Sigmoid colon (tissue), 7 donors: ENCODE measurements at places on chromosomes 1 and 21. TPM values are rescaled to one million over a fixed set of nuclear protein-coding genes. Genes with fewer than 3 reads are reported as not detected.

DNA sequence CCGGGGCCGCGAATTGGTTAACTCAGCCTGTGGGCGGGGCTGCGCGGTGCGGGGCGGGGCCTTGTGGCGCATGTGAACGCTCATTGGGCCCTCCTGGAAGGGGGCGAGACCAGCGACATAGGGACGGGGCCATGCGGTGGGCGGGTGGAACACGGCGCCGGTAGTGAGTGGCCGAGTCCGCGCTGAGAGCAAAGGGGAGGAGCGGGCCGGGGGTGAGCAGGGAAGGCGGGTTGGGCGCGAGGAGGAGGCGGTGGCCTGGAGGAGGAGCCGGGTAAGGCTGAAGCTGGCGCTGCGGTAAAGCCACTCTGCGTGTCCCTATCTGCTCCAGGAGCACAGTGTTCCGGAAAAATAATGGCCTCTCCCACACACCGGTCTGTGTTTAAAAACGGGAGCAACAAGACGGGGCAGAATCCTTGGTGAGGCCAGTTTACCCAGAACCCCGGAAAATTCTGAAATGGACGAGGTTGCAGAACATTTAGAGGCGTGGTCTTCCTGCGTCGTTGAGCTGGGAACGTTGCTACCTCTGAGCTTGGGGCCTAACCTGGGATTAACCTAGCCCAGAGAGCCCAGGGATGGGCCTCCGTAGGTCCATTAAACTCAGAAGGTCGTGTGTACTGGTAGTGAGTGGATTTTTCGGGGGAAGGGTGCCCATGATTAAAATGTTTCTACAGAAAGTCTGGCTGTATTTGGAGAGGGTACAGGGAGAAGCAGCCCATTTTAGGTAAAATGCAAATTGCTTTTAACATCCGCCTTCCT lies 532 bp upstream of the CTNNBIP1 start:
- peak; percentile 100 for DNase-seq

- DNase-seq, result no peak
Measured at GRCh38 chr21:36246080-36246631, 73.8 kb upstream of the MORC3 start.

- DNase-seq, result no peak
Measured at GRCh38 chr1:191582169-191582568, 576.1 kb upstream of the RGS18 start.

- DNase-seq, result no peak
Measured at GRCh38 chr1:9872430-9873165, 37.5 kb downstream of the CTNNBIP1 start.

- no peak for DNase-seq
Measured at GRCh38 chr1:99788896-99789295, 22.5 kb upstream of the FRRS1 start.

- no peak for DNase-seq
Measured at GRCh38 chr1:13510499-13510898, 3.3 kb downstream of the LRRC38 start.

DNA sequence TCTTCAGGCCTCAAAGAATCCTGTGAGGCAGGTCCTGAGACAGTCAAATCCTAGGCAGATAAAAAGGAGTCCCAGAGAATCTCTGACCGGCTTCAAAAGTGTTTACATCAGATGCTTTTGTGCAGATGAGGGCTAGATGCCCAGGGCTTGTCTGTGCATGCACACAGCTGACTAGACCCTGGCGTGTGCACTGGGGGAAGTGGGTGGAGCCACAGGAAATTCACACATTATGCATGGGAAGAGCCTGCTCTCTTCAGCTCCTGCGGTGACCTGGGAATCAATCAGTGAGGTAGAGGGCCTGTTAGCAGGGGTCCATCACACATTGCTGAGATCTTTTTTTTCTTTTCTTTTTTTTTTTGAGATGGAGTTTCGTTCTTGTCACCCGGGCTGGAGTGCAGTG lies 36.6 kb upstream of the NHLH2 start:
- no peak for DNase-seq

DNA sequence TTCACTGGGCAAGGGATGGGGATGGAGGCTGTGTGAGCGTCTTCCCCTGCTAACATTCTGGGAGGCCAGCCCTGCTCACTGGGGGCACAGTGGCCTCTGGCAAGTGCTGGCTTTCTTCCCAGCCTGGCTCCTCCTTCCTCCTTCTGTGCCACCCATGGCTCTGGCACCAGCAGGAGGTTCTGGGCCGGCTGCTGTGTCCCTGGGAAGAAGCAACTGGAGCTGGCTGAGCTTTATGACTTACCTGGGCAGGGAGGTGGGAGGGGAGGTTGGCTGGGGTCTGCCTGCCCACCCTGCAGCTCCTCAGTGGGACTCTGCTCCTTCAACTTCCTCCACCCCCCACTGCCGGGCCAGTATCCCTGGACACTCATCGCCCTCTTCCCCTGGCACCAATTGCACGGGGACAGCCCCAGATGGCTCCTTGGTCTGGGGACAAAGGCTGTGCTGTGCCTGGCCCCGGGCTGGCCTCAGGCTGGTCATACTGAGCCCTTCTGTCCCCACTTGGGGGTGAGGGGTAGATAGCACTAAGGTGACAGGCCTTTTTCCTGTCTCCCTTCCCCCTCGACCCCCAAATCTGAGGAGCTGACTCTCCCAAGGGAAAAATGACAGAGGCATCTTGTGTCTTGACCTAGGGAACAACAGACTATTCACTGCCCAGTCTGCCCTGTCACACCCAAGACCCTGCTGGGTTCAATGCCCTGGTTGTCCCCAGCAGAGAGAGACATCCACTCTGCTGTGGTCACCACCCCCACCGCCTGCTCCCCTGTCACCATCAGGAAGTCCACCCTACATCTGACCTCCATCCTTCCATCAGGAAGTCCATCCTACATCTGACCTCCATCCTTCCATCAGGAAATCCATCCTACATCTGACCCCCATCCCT lies 14.4 kb downstream of the CDK18 start:
- DNase-seq, result no peak

DNA sequence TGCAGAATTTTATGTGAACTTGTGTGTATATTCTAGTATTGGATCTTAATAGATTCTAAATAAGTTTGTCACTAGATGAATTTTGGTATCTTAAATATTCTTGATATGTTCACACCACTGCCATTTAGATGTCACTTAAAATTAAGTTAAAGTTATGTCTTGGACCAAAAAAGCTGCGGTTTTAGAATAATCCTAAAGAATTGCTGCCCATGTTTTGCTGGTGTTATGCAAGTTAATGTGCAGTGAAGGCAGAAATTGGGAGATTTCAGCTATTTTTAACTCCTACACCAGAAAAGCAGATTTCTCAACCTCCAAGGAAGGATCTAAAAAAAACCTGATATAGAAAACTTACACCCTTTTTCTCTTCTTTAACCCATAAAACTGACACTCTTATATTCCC lies 757 bp downstream of the ACADM start:
- DNase-seq, result no peak

DNA sequence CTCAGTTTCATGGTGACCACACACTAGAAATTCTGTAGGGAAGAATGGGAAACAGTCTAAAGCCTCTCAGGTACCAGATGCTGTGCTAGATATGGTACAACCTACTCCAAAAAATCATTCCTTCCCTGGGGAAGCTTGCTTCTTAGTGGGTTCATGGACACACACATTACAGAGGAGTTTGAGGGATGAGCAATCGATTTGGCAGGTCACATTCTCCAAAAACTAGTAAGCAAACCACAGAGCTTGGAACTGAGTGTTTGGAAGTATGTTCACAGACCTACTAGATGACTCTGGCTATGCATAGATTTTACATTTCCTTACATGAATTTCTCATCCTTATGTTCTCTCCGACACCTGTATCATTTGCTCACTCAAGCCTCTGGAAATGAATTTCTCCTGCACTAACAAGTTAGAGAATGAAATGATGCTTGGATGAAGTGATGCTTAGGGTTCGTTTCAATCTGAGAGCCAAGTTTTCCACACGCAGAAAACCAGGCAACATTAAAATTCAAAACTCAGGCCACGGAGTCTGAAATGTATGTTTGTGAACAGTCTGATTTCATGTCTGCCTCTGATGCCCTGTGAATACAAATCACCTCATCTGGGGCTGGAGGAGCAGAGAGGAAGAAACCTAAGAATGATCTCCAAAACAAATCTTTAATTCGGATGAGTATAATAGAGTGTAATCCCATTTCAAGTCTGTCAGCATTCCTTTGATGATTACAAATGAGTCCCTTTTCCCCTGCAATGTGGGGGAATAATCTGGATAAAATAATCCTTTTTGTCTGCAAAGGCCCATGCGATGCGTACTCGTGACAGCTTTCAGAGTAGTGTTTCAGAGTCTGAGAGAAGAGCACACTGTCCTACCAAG lies 11.0 kb downstream of the EVA1C start:
- DNase-seq, result no peak

The SMIM34 gene
- total RNA-seq, result not detected

The HPDL gene
- total RNA-seq, result 0.95 TPM

The OR2T33 gene
- total RNA-seq, result not detected

DNA sequence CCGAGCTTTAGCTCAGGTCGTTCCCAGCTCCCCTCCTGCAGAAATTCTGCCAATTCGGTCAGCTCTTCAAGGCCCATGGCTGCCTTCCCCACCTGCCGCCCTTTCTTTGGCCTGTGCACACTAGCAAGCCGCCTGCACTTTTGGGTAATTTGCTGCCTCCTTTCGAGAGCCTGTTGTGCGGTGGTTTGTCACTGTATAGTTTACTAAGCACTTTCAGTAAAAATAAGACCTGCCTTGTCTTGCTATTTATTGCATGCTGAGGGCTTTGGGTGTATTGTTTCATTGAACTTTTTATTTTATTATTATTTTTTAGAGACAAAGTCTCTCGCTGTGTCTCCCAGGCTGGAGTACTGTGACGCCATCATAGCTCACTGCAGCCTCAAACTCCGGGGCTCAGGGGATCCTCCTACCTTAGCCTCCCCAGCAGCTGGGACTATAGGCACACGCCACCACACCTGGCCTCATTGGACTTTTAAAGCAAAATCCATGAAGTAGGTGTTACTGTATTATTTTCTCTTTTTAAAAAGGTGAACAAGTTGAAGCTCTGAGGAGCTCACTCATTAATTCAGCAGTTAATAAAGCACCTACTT lies 1.1 kb upstream of the FABP3 start:
- peak; percentile 27 for DNase-seq

GRCh38 chr1:41314376-41315145 lies 46.7 kb upstream of the FOXO6 start:
- DNase-seq, result no peak

GRCh38 chr1:4603295-4604110 lies 50.9 kb upstream of the AJAP1 start:
- peak; percentile 46 for DNase-seq

DNA sequence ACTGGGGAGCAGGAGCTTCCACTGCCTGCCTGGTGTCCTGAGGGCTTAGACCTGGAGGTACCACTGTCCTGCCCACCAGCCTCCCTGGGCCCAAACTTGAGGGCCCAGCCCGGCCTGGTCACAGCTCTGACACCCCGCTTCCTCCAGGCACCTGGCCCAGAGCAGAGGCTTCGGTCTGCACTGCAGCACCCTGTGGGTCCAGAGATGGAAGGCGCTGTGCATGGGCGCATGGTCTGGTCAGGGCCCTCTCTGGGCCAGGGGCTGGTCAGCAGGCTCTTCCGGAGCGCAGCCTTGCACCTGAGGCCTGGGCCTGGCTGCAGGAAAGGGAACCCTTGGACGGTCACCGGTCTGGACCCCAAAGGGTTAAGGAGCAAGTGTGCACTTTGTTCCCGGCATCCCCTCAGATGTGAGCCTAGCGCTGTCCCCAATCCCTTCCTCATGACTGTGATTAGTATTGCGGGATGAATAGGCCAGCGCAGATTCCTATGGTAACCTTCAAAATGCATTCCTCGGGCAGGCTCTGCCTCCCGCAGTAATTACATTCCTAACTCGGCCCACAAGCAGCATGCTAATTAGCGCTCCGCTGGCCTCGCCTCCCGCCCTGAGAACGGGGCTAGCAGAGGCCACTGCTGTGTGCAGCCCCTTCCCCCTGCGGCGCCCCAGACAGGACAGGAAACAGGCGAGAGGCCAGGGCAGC lies 36.3 kb downstream of the PRDM16 start:
- no peak for DNase-seq

DNA sequence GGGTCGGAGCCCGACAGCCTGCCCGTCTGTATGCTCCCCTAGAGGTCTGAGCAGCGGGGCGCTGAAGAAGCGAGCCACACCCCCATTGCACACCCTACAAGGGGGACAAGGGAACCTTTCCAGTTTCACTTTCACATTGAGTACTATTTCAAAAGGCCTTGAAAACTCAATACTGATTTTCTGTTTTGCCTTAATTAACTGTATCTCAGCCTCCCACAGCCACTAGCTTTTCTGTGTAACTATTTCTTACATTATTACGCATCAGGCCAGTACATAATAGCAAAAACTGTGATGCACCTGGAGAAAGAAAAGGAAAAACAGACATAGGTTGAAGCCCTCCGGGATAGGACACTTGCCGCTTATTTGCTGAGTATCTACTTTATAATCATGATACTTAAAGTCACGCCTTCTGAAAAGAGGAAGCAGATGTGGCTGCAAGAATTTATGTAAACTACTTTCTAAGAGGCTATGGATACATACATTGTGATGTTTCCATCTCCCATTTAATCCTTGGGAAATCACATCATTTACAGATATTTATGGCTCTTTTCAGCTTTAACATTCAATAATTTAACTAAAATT lies 1719.5 kb downstream of the MRPL39 start:
- no peak for DNase-seq

The SLC6A9 gene
- total RNA-seq, result 16.6 TPM

DNA sequence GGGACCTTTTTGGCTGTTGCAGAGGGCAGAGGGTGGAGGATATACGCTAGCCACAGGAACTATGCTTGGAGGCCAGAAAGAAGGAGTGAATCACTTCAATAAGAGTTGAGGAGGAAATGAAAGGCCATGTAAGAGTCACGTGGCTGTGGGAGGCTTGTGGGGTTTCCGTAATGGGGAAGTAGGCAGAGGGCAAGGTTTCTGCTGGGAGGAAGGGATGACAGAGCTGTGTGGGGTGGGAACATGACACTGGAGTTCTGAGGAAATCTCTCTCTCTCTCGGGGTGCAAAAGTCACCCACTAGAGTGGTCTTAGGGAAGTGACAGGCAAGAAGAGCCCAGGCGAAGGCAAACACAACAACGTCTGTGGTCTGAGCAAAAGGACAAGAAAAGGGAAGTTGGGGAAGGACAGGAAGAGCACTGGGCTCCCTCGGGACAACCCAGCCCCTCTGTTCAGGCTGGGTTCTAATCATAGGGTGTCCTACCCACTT lies 3.9 kb upstream of the CD1C start:
- peak; percentile 74 for DNase-seq
